Prostate gland (tissue), 2 donors: ENCODE measurements at places on chromosomes 3 and 15. TPM values are rescaled to one million over a fixed set of nuclear protein-coding genes. Genes with fewer than 3 reads are reported as not detected.

- no peaks in the 10 kb centered on the region for H3K4me1 ChIP-seq
- H3K27me3 ChIP-seq, result no peaks in the 10 kb centered on the region
Observed at GRCh38 chr15:73357999-73358665, 10.6 kb downstream of the HCN4 start.

GRCh38 chr3:124200407-124200806, 208.5 kb upstream of the ROPN1 start:
- H3K36me3 ChIP-seq, result no peaks in the 10 kb centered on the region
- H3K27ac ChIP-seq, result no peak overlapping the region
- no peak overlapping the region for H3K4me3 ChIP-seq
- H3K27me3 ChIP-seq, result no peaks in the 10 kb centered on the region
- no peaks in the 10 kb centered on the region for H3K4me1 ChIP-seq
- no peak for DNase-seq

GRCh38 chr3:197392961-197393360, 94.5 kb upstream of the DLG1 start:
- no peaks in the 10 kb centered on the region for H3K4me1 ChIP-seq
- H3K27me3 ChIP-seq, result no peaks in the 10 kb centered on the region
- DNase-seq, result no peak
- H3K27ac ChIP-seq, result no peak overlapping the region

DNA sequence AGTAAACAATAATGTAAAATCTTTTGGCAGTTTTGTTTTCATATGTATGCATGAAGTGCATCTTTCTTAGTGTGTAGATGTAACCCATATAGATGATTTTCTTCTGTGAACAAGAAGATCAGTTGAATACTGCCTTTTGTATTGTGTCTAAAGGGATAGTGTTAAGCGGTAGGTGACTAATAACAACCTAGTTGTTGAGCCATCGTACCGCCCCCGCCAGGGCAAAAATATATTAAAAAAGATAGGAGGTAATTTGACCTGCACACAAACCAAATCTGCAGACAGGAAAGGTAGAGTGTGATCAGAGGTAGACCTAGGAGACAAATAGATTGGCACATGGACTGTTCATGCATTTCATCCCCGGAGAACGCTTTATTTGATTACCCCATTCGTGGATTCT, 3.3 kb upstream of the GMNC start:
- H3K27ac ChIP-seq, result no peak overlapping the region
- no peak overlapping the region for H3K4me3 ChIP-seq
- no peak for DNase-seq
- H3K27me3 ChIP-seq, result no peaks in the 10 kb centered on the region

Gene THAP10
- 3.2 TPM for total RNA-seq

Gene SPINK8
- 4.9 TPM for total RNA-seq

Gene VWA5B2
- 7.8 TPM for total RNA-seq
